ENCODE measurements at places on chromosomes 6 and 20.

- DNase-seq, result no peak
Measured at GRCh38 chr6:23036406-23036983, 467.1 kb downstream of the HDGFL1 start.

GRCh38 chr6:268394-268935, 23.8 kb upstream of the DUSP22 start:
- no peak for DNase-seq

DNA sequence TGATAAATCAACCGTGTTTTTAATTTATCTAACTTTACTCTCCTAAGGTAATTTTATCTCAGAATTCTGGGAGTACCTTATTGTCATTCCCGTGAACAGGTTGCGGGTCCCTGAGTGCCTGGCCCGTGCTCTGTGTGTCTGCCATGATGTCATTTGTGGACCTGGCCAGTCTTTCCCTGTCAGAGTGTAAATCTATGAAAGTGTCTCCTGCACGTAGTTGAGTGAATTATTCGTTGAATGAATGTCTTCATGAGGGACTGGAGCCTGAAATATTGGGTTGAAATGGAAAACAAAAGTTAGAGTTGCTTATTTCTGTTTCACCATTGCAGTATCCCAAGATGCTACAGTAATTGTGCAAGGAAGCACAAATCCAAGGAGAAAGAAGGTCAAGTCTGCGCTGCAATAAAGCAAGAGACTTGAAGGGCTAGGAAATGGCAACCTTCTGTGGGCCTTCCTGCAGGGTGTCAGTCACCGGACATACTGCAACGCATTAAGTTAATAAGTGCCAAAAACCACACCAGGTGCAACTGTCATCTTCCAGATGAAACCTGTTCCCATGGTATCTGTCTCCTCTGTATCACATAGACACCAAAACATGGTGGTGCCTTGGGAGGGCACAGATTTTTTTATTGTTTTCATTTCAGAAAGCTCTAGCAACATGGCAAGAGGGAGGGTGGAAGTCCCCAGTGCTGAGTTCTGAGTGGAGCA, 135.5 kb downstream of the ZDHHC14 start:
- no peak for DNase-seq

DNA sequence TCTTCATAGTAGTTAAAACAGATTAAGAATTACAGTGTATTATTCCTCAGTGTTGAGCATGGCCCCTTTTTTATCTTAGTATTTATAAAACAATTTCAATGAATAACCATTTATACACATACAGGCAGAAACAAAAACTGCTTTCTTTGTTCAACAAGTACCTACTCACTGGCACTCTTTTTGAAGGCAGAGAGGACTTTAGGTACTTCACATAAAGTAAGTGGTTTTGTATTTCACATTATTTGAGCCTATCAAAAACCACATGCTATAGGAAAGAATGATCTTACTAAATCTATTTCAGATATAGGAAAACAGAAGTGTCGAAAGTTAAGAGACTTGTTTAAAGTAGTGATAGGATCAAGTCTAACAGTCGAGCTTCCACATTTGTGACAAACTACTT, 73.8 kb downstream of the PRKN start:
- no peak for DNase-seq

- DNase-seq, result no peak
Measured at GRCh38 chr6:122222761-122223160, 176.7 kb upstream of the HSF2 start.

DNA sequence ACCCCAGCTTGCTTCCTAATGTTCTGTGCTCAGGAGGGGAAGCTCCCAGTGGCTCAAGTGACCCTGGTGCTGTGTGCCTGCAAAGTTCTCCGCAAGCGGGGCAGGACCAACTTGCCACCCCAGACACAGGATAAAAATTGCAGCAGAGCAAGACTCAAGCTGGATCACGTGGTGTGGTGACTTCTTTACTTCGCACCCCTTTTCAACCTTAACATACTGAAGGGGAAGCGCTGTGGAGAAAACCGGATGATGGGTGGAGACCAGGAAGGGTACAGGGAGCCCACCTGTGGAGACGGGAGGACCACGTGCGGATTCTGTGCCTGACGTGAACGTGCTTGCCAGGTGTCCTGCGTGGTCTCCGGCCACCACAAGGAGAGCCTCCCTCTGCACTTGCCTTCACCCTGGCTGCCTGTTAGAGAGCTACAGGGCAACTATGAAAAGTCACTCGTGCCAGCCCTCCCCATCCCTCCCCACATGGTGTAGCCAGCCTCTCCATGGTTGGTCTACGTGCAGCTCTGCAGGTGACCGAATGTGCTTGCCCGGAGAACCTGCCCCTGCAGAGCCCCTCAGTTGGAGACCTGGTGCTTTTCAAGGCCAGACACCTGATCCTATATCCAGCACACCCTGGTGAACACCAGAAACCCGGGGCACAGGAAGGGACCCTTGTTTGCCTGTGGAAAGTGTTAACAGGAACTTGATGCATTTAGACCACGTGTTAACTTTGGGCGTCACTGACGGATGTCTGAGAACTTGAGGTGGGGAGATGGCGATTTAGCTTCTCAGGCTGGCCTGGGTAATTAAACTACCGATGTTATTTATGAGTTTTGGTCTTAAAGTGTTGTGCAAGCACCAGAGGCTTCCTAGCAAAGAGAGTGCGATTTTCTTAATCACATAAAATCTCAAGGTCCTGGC, 23.9 kb upstream of the DACT2 start:
- no peak for DNase-seq

DNA sequence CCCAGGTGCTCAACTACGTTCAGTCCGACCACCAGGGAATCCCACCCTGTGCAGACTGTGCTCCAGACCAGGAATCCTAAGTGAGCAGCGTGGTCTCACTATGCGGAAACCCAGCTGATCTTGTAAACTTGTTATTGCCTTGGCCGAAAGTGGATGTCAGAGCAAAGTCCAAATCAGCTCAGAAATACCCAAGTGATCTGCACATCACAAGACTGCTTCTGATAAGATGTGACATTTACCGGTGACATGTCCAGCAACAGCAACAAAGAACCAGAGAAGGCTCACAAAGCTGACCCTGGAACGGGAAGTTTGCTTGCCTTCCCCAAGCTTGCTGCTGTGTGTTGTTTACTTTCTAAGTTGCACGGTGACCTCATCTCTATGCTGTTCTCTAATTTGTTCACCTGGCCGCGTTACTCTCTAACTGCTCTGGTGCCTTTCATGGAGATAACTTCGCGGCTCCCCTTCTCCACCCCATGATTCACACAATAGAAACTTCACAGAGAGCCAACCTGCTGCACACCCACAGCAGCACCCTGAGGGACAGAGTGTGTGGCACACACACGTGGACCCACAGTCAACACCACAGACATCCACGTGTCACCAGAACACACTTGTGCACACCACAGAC, 1.7 kb downstream of the BNIP5 start:
- no peak for DNase-seq

DNA sequence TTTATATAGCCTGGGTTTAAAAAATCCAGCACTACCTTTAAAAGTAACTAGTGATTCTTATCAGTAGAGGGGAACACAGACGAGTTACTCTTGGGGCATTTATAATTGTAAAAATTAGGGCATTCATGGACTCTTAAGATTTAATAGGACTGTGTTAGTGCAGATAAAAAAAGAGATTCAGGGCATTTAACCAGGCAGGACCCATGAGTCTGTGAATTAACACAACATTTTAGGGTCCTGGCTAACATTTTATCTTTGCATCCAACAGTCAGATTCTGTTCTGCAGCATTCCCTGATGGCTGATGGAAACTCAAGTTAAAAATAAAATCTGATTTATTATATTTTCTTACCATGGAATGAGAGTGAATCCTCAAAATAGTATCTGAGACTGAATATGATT, 774.3 kb downstream of the PHF3 start:
- DNase-seq, result no peak

All from activated CD4-positive, alpha-beta T cell treated with anti-CD3 and anti-CD28 coated beads, Interleukin-2, amount 50 U/mL, for 16 hours (primary cell).